GM13977 (cell line): ENCODE measurements at places on chromosomes 7 and 10.

DNA sequence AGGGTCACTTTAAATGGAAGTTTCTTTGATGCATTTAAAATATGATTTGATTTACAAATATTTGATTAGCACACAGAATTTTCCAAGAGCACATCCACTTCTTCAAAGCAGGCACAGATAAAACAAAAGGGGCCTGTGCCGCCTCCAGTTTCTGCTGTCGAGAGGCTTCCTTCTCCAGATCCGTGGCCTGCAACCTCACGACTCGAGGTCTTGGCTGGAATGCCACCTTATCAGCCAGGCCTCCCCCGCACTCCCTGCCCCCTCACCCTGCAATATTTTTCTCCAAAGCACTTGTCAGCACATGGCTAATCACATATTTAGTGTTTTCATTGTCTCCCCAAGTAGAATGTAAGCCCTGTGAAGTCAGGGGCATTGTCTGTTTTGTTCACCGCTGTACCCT lies 12.5 kb downstream of the PYROXD2 start:
- no peak for DNase-seq

DNA sequence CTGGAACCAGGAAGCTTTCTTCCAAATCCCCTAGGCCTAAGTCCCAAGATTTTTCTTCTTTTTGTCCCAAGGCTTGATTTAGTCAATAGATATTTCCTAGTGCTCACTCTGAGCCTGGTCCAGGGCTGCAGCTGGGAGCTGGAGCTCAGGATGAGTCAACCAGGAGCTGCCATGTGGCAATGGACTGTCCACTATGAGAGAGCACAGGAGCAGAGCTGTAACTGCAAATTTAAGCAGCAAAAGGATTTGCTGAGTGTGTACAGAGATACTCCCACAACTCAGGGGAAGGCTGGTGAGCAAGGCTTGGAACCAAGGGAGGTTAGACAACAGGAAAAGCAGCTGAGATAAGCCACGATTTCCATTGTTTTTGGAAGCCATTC lies 92.1 kb upstream of the CXCL12 start:
- no peak for DNase-seq

GRCh38 chr10:11553773-11554381 lies 57.6 kb downstream of the USP6NL start:
- peak; percentile 48 for DNase-seq

GRCh38 chr10:126324826-126325225 lies 63.5 kb downstream of the ADAM12 start:
- DNase-seq: no peak
